Panc1 (cell line): ENCODE measurements at places on chromosomes 5 and 9.

GRCh38 chr5:6905423-6905822, 192.2 kb downstream of the TENT4A start:
- no peak for DNase-seq

DNA sequence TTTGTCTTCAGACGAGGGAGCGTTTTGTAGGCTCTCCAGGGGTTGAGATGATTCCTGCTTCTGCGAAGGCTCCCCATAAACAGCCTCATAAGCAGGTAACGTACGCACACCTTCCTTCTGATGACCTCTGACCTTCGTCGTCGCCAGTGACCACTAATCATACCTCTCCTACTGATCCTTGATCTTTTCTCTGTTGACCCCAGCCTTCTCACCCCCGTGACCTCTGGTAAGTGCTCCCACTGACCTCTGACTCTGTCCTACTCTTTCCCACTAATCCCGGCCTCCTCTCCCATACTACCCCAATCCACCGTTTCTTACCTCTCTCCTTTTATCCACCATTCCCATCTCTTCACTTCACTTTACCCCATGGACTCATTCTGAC, 345 bp downstream of the DNAI1 start:
- DNase-seq, result no peak

GRCh38 chr5:10667431-10668057, 93.5 kb downstream of the DAP start:
- DNase-seq, result no peak

DNA sequence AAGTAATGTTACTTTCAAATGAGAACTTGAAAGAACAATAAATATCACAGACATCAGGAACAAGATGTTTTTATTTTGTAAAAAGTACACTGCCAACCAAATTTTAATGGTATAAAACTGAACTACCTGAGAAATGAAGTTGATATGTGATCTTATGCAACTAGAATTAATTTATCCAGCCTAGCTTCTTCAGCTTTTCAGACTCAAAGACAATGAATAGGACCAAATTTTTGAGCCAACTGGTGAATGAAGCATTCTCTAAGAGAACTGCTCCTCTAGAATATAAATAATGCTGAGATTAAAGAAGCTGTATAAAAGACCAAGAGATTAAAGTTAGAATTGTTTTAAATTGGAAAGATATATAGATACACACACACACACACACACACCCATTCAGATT, 9.9 kb downstream of the CDC14B start:
- DNase-seq, result no peak

GRCh38 chr5:140244525-140245025, 58.3 kb downstream of the PFDN1 start:
- no peak for DNase-seq

DNA sequence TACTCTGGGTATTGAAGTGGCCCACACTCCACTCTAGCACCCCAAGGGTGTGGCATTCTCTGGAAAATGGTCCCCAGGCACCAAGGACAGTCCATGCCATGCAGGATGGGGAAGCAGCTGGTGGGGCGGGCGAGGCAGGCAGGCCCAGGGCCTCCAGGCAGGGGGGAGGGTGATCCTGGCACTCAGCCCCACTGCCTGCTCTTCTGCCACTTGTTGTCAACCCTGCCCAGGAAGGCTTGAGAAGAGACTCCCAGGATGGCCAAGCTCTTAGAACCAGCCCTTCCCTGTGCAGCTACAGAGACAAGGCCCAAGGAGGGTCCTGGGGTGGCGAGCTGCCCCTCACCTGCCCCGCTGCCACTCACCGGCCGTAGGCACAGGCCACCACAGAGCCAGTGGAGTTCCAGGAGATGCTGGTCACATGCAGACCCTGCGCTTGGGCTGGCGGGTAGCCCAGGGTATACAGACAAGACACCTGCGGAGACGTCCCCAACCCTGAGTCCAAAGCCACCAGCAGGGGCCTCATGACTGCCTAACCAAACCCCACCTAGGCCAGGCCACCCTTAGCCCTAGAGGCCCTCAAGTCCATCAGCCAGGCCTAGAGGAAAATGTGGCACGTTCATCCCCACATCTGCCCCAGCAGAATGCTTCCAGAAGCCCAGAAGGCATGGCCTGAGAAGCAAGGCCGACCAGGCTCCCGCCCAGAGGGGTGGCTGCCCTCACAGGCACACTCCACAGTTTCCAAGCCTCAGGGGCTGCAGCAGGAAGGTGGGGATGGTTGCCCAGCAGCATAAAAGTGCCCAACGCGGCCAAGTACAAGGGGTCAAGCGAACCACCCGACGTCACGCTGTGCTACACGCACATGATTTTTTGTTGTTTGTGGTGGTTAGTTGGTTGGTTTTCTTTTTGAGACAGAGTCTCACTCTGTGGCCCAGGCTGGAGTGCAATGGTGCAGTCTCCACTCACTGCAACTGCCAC, 19.8 kb downstream of the DYNC2I2 start:
- DNase-seq, result no peak

DNA sequence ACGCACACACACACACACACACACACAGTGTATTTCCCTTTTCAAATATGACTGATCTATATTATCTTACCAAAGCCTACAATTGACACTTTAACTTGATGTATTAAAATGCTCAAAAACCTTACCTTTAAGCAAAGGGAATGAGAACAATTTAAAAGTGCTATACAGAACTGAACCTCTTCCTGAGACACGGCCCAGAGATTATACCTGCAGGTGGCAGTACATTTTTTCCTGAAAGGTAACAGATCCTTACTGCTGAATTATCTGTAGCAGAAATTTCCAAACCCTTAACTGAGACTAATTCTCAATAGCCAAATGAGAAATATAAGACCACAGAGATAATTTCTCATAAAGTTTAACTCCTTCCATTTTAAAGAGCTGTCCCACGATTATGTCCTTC, 91.1 kb downstream of the MYO10 start:
- DNase-seq, result no peak

- DNase-seq, result no peak
Measured at GRCh38 chr5:174606646-174607045, 117.7 kb upstream of the MSX2 start.

GRCh38 chr9:80410106-80410505, 838.3 kb downstream of the TLE4 start:
- no peak for DNase-seq

DNA sequence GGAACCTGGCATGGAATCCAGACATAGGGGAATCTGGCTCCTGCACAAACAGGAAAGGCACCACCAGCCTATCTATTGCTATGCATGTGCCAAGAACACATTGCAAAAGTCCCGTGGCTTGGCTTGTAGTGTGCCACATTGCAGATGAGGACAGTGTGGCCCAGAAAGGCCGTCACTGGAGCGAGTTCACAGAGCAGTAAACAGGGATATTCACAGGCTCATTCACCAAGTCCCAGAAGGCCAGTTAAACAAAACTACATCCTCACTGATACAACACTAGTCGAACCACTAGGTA, 39.6 kb upstream of the TRIM32 start:
- no peak for DNase-seq

GRCh38 chr5:92886751-92887150, 694.3 kb downstream of the NR2F1-AS1 start:
- no peak for DNase-seq

DNA sequence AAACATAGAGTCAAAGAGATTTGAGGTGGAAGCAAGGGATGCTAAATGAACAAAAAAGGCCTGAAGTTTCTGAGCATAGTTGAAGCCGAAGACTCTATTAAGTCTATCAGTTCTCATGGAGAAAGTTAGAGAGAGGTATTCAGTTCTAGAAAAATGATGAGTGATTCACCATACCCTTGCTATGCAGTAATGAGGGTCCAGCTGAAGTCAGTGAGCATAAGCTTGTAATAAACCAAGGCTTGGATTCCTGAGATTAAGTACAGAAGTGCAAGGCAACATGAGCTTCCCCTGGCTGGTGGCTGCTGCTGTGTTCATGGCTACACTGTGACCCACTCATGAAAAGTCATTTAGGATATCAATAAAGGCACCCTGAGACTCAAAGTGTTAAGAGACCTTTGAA, 129.7 kb upstream of the MTAP start:
- DNase-seq, result no peak

DNA sequence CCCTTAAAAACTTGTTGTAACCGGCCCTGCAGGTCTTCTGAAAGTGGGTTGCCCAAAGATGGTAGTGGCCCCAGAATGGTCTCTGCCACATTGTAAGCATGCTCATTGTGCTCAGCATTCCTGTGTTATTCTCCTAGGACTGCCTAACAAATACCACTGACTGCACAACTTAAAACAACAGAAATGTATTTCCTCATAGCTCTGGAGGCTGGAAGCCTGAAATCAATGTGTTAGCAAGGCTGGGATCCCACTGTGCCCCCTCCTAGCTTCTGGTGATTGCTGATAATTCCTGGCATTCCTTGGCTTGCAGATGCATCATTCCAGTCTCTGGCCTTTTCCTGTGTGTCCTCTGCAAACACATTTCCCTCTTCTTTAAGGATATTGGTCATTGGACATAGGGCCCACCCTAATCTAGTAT, 3.4 kb upstream of the GCNT4 start:
- no peak for DNase-seq

DNA sequence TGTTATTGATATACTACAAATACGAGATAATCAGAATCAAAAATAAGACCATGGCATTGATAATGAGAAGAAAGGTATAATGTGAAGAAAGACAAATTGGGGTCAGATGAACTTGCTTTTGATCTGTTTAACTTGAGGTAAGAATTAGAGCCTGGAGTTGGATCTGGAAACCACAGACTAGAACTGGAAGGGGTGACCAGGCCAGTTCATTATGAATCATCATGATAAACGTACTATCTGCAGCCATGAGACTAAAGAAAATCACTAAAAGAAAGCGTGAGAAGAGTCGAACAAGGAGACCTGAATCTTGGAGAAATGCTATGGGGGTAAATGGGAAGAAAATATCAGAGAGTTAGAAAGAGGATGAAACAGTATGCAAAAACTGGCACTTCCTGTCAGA, 967.5 kb downstream of the NR2F1-AS1 start:
- DNase-seq, result no peak

DNA sequence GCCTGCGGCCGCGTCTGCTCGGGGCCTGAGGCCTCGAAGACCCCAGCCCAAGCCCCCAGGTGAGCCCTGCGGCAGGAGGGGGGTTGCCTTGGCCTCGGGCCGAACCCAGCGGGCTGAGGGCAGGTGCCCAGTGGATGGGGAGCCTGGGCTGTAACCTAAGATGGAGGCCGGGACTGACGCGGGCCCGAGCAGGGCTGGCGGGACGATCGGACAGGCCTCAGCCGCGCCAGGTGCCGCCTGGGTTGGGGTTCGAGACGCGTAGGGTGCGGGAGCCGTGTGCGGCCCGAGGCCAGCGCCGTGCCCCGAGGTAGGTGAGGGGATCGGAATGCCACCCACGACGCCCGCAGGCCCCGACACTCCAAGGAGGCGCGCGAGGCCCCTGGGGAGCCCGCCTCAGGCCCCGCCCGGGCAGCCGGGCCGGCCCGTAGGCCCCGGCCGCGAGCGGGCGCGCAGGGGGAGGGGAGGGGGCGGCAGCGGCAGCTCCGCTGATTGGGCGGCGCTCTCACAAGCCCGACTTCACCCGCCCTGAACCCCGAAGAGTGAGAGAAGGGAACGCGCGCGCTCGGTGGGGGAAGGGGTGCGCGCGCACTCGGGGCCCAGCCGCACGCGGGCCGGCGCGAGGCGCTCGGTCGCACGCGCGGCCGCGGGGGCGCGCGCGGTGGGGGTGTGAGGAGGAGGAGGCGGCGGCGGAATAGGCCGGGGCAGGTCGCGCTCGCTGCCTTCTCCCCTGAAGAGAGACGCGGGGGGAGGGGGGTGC, at the start of gene NSD1:
Gene NSD1, plus strand, starts transcription at position 678 of the 757 bp plus-strand sequence. CDS start 1,331 bp downstream, outside the sequence.
- DNase-seq, result no peak

DNA sequence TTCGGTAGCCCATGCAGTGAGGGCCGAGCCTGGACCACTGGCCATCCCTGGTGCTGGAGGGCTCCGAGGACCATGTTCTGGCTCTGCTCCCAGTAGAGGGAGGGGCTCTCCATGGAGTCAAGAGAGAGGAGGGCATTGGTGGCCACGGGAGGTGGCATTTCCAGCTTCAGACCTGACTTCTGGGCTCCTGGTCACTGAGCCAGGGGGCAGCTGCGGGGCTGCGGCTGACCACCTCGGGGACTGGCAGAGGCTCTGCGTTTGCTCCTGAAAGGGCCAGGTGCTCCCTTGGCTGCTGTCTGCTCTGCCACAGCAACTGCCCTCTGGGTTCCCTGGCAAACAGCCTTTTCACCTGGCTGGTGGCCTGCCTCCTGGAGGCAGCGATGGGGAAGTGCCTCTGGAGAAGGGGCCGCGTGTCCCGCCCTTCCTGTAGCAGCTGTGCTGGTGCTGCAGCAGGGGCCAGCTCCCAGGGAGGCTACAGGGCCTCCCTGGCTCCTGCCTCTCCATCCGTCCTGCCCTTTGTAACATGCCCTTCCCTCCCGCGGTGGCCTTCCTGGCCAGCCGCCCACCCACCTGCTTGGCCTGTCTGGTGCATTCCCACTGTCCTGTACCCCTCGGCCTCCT, 144.6 kb downstream of the CACNA1B start:
- no peak for DNase-seq

DNA sequence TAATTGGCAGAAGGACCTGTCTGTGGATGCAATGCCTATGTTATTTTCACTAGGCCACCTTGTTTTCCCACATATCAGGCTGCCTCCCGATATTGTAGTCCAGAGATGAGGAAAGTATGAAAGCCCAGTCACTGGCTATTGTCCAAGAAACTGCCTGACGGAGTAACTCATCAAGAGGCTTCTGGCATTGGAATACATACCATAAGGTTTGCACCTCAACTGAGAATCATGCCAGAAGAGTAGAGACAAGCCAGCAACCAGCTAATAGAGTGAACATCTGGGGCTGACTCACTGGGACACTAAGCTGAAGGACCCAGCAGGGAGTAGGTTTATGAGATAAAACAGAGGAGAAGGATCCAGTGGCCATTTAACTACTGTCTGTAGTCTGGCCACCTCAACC, 137.2 kb upstream of the FST start:
- DNase-seq, result no peak

DNA sequence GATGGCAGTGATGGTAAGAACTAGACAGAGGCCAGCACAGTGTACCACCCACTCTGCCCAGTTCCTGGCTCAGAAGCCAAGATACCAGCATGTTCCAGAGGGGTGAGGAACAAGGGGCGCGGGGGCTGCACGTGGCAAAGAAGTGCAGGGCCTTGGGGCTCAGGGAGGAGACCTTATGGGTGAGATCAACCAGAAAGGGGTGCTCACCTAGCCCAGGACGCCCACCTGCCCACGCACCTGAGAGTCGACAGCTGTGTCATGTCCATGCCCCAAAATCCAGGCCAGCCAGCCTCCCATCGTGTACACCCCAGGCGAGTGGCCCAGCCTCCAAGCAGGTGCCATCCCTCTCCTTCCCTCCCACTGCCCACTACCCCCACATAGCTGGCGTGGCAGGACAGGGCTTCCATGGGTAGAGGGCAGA, 34.9 kb downstream of the BICD2 start:
- no peak for DNase-seq

DNA sequence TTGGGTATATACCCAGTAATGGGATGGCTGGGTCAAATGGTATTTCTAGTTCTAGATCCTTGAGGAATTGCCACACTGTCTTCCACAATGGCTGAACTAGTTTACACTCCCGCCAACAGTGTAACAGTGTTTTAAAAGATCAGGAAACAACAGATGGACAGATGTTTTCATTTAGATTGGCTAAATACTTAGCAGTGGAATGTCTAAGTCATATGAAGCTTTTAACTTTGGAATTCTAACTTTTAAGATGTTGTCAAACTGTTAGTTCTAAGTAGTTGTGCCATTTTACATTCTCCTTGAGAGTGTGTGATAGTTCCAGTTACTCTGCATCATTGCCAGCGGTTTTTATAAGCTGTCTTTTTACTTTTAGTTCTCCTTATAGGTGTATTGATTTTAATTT, 688.8 kb downstream of the SEMA5A start:
- no peak for DNase-seq

GRCh38 chr9:88776717-88777497, 214.4 kb upstream of the S1PR3 start:
- DNase-seq, result no peak

GRCh38 chr5:141512911-141513626, 24.2 kb downstream of the PCDHGC5 start:
- no peak for DNase-seq
